ENCODE measurements at places on chromosomes 5 and 9. TPM values are rescaled to one million over a fixed set of nuclear protein-coding genes. Genes with fewer than 3 reads are reported as not detected.

SGCD gene
- 12.7 TPM for total RNA-seq

SLC45A2 gene
- total RNA-seq = not detected

MTAP gene
- 88.5 TPM for total RNA-seq

CKS2 gene
- total RNA-seq = 34.1 TPM

ADGRV1 gene
- 0.89 TPM for total RNA-seq

TERT gene
- not detected for total RNA-seq

FCN1 gene
- not detected for total RNA-seq

PCDHB16 gene
- 0.30 TPM for total RNA-seq

TPRN gene
- total RNA-seq = 6.2 TPM

MARVELD2 gene
- 0.30 TPM for total RNA-seq

PHF2 gene
- 13.7 TPM for total RNA-seq

NDOR1 gene
- 2.7 TPM for total RNA-seq

PCA3 gene
- not detected for total RNA-seq

APC gene
- total RNA-seq = 61.5 TPM

DPM2 gene
- 8.9 TPM for total RNA-seq

TCF7 gene
- total RNA-seq = 0.09 TPM

CFAP77 gene
- total RNA-seq = 0.30 TPM

C8G gene
- total RNA-seq = not detected

CLIC3 gene
- 3.3 TPM for total RNA-seq

SHOC1 gene
- 0.09 TPM for total RNA-seq

ROPN1L gene
- 0.14 TPM for total RNA-seq

FAM151B gene
- total RNA-seq = 4.6 TPM

ARHGEF39 gene
- 0.92 TPM for total RNA-seq

ENTREP1 gene
- total RNA-seq = under 0.01 TPM

AJM1 gene
- 2.1 TPM for total RNA-seq

AGXT2 gene
- total RNA-seq = not detected

LEAP2 gene
- 0.18 TPM for total RNA-seq

DMRT3 gene
- total RNA-seq = not detected

SEMA5A gene
- total RNA-seq = 19.3 TPM

Measured in smooth muscle cell of the umbilical artery (primary cell).